ENCODE measurements at places on chromosomes 11 and 22.

GRCh38 chr11:8098361-8098760 is 17.4 kb downstream of the TUB start:
- no peak for DNase-seq

GRCh38 chr11:99418927-99419720 is 398.4 kb downstream of the CNTN5 start:
- DNase-seq, result no peak

DNA sequence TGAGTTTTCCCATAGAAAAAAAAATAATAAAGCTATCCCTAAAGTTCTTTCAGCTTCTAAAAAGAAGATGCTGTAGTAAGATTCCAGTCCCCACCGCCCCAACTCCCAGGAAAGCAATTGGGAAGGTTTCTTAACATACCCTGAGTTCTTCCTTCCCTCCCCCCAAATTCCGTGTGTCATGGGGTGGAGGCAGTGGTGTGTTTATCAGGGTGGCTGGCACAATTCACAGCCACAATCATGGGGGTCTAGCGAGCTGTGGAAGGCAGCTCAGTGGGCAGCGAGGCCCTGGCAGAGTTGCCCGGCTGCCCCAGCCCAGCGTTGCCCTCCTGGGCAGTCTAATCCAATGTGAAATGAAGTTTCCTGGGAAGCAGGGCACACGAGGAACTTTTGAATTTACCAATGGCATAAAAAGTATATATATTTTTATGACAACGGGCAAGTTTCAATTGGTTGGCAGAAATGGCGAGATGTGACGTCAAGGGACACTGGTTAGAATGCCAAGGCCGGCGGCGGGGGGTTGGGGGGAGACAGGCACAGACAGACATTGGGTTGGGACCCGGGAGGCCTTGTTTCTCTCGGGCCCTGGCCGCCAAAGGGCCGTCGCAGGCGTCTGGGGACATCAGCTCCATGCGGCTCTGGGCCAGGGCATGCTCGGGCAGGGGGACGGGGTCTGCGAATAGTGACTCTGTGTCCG is 80.7 kb upstream of the PPARA start:
- peak; percentile 46 for DNase-seq

- no peak for DNase-seq
Measured at GRCh38 chr11:64614917-64615316, 23.9 kb downstream of the SLC22A12 start.

DNA sequence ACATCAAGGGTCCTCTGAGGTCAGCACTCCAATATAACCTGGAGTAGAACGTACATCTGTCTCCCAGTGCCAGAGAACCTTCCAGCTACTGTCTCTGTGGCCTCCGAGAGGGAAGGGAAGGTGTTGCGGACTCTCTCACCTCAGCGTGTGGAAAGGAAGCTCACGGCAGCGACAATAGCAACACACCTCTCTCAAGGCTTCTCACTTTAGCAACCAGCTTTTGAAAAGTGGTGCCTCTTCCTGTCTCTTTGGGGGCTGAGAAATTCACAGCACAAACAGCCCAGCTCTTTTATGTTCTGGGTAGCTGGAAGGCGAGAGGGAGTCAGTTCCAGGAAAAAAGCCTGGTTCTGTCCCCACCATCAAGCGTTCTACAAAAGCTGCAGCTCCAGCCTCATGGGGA is 156.9 kb upstream of the TBCEL start:
- DNase-seq, result no peak

DNA sequence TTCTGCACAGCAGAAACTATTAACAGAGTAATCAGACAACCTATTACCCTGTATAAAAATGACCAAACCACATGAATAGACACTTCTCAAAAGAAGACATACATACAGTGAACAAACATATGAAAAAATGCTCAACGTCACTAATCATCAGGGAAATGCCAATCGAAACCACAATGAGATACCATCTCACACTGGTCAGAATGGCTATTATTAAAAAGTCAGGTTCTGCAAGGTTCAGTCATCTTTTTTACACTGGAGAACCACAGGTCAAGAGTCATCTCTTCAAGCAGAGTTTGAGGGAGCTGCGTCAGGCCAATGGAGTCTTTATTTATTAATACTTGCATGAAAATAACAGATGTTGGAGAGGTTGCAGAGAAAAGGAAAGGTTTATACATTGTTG is 40.4 kb downstream of the RCN1 start:
- no peak for DNase-seq

DNA sequence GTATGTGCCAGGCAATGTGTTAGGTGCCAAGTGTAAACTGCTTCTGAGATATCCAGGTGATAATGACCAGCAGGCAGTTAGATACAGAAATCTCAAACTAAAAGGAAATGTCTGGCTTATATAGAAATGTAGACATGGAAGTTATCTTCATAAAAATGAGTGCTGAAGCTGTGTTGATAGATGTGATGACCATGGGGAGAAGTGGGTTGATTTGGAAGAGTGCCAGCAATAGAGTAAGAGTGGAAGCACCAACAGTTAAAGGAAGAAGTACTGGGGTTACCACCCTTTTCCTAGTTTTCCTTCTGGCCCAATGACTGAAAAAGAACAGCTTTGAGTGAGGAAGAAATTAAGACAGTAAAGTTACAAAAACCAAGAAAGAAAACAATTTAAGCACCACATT is 68.5 kb downstream of the C2CD3 start:
- no peak for DNase-seq

DNA sequence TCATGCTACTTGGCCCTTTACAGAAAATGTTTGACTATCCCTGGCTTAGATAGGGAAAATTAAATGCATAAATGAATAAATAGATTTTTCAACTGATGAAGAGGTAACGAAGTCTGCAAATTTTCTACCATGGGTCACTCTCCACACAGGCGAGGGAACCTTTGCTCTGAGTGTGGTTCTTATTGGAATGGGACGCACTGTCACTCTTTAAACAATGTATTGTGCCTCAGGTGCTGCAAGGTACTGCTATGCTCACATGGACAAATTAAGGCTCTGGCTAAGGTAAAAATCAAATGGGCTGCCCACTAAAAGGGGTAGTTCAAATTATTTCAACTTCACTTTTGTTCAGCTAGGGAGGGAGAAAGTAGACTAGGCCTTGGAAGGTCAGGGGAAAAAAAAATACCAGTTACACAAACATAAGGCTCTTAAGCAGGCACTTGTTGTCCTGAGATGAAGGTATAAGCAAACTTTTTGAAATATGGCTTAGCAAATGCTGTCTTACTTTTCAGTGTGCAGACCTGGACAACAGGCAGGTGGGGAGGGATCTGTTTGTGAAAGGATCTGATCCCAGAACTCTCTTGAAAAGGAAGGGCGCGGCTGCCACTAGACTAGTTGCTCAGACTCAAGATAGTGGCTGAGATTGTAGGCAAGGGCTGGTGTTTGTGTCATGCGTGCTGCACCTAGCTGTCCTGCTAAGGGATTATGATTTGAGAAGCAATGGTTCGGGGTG is 99.5 kb downstream of the ADAMTS15 start:
- DNase-seq, result no peak

DNA sequence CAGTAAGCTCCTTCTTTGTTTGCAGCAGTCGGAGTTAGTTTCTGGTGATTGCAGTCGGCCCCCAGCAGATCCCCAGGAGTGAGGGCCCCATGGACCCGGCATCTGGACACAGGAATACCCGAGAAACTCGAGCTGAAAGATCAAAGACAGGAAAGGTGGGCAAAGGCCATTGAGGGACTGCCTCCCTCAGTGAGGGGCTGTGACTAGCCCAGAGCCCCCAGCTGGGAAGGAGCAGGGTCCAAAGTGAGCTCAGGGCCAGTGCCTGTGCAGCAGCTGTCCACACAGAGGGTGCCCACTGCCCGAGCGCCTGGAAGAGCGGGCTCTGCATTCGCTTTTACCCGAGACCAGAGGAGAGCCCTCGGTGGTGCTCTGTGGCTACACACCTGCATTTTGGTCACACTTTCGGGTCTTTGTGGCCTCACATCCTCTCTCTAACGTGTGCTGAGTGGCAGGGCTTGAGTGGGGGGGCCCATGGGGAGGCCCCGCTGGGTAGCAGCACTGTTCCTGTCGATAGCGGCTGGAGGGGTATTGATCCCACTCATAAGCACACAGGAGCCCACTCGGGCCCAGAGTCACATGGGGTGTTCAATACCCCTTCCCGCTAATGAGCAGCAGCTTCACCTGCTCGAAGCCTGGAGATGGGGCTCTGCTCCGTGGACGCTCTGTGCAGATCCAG is 532.9 kb downstream of the TBC1D22A start:
- no peak for DNase-seq

DNA sequence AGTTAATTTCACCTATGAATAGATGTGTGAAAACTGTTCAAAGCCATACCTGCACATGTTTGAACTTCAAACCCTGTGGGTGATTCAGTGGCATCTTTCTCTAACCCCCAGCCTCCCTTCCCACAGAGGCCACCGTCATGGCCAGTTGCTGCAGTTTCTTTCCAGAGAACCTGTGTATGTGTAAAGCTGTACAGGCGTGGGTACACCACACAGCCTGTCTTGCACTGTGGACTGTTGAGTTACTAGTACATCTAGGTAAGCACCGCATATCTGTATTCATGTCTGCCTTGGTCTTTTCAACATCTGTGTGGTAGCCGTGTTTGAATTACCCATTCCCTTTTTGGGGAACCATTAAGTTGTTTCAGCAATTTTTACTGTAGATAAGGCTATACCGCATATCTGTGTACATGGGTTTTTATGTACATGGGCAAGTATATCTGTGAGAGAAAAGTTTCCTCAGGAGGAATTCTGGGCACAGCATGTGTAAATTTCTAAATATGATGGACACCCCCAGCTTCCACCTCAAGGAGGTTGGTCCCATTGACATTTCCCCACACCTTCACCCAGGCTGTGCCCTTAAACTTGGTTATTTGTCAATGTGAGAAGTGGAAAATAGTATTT is 13.9 kb downstream of the NEAT1 start:
- no peak for DNase-seq

DNA sequence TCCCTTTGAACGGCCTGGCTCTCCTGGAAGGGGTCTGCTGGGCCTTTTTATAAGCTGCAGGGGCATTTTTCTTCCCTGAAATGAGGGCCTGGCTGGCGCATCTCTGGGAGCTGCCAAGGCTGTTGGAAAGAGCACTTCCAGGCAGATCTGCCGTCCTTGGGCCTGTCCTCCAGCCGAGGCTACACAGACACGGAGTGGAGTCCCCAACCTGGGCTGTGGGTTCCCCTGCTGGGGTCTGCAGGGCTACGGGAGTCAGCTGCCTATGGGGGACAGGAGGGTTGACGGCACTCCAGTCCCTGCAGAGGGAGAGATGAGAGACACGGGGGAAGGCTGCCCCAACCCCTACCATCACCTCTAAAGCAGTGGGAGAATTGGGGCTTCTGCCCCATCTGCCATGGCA is 606.6 kb downstream of the TBC1D22A start:
- no peak for DNase-seq

DNA sequence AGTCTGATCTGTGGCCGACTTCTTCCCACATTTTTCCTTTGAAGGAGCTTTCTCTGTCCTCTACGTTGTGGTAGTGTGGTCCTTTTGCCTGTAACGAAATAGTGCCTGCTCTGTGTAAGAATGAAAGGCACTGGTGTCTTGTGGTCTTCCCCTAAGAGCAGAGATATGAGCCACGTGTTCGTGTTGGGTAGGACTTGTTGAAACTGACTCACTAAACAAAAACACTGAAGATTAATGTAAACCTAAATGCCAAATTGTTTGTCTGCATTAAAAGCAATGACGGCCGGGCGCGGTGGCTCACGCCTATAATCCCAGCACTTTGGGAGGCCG is 10.1 kb upstream of the RPS3 start:
- no peak for DNase-seq

DNA sequence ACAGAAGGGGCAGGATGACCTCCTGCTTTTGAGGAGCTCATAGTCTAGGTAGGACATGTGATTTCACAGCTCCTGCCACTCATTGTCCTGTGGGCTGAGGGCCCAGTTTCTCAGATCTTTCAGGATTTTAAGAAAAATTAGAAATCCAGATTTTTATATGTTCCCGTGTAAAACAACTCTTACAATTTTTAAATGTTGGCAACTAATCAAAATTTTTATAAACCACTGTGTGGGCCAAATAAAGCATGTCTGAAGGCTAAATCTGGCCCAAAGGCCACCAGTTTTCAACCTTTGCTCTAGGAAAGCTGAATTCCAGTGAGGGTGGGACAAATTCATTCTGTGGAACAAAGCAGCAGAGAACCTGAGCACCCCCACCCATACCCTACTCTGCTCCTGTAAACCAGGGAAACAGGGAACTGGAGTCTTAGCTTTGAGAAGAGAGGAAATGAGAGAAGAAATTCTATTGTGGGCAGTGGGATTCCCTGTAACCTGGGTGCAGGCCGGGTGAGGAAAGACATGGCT is 20.6 kb downstream of the LRRC32 start:
- no peak for DNase-seq

- DNase-seq, result no peak
Measured at GRCh38 chr11:2877474-2877873, 8.1 kb downstream of the CDKN1C start.

GRCh38 chr11:118239509-118240205 is 12.5 kb downstream of the MPZL3 start:
- no peak for DNase-seq

DNA sequence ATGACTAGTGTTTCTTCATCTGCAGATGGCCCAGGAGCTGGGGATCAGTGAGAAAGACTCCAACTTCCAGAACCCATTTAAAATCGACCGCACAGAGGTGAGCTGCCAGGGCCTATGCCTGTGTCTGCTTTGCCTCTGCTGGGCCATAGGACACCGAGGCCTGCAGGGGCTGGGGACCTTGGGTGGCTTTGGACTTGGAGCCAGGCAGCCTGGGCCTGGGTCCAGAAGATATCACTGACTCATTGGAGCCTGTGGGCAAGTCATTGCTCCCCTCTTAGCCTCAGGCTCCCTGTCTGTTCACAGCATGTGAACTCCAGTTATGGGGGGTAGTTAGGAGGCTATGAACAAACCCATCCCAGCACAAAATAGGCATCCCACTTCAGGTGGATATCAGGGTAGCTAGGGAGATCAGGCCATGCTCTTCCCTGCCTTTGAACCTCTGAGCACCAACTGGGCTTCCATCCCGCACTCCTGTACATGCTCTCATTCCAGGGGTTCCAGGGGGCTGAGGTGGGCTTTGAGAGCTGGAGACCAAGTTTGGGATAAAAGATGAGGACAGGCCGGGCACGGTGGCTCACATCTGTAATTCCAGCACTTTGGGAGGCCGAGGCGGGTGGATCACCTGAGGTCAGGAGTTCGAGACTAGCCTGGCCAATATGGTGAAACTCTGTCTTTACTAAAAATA is 13.4 kb downstream of the CCDC134 start:
- no peak for DNase-seq

DNA sequence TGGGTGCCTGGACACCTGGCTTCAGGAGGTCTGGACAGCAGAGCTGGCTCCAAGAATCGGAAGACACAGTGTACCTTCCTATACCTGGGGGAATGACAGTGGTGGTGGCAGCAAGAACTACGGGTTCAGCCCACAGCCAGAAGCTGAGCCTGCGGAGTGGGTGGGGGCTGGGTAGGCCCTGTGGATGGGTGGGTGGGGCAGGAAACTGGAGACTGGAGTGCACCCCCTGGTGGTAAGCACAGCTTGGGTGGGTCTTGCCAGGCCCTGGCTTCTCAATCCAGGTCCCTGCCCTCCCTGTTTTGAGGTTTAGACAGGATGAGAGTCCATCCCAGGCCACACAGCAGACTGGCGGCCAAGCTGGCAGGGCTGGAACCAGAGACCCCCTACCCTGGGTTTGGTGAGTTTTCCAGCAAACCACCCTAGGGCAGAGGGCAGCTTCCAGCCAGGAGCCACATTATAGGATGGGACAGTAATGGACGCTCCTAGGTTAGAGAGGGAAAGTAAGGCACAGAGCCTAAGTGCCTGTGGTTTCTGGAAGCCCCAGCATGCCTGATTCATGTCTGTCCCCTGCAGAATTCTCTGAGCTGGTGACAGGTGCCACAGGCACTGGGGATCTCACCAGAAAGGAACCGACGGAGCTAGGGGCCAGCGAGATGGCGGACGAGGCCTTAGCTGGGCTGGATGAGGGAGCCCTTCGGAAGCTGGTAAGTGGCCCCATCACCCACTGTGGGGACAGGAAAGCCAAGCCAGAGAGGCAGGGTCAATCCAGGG is 1.7 kb downstream of the SMTN start:
- DNase-seq, result peak; percentile 33

Measured in stimulated activated CD4-positive, alpha-beta T cell treated with anti-CD3 and anti-CD28 coated beads, TNF-alpha, amount 100 ng/mL, for 24 hours (primary cell).